ENCODE measurements at places on chromosomes 11 and 22.

DNA sequence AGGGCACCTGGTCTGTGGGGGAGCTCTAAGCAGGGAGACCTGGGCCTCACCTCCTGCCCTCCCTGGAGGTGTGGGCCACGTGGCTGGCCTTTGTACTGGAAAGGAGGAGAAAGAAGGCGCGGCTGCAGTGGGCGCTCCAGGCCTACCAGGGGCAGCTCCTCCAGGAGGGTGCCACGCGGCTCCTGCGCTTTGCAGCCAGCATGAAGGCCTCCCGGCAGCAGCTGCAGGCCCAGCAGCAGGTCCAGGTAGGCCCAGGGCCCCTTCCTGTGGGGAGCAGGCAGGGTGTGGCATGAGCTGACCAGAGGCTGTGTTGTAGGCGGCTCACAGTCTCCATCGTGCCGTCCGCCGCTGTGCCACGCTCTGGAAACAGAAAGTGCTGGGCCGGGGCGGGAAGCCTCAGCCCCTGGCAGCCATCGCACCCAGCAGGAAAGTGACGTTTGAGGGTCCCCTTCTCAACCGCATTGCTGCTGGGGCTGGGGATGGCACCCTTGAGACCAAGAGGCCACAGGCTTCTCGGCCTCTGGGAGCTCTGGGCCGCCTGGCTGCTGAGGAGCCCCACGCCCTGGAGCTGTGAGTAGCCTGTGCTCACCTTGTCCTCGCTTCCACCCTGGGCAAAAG is 48.6 kb downstream of the PISD start:
- no peak for DNase-seq

DNA sequence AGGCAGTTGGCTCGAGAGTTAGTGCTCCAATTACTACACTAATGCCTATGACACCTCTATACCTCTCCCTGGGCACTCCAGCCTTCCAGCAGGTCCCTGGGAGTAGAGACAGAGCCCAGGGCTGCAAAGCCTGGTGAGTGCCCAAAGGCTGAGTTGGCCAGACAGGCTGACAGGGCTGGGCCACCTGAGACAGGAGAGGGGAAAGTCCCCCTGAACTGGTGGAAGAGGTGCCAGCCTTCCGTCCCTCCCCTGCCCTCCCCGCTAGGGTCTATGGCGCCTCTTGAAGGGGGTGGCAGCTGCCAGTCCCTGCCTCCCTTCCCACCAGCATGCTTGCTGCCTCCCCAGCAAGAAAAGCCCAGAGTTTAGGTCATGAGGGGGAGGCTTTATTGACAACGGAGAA is 3.0 kb downstream of the KCNJ11 start:
- no peak for DNase-seq

- no peak for DNase-seq
Observed at GRCh38 chr11:19952911-19953310, 207.4 kb downstream of the DBX1 start.

DNA sequence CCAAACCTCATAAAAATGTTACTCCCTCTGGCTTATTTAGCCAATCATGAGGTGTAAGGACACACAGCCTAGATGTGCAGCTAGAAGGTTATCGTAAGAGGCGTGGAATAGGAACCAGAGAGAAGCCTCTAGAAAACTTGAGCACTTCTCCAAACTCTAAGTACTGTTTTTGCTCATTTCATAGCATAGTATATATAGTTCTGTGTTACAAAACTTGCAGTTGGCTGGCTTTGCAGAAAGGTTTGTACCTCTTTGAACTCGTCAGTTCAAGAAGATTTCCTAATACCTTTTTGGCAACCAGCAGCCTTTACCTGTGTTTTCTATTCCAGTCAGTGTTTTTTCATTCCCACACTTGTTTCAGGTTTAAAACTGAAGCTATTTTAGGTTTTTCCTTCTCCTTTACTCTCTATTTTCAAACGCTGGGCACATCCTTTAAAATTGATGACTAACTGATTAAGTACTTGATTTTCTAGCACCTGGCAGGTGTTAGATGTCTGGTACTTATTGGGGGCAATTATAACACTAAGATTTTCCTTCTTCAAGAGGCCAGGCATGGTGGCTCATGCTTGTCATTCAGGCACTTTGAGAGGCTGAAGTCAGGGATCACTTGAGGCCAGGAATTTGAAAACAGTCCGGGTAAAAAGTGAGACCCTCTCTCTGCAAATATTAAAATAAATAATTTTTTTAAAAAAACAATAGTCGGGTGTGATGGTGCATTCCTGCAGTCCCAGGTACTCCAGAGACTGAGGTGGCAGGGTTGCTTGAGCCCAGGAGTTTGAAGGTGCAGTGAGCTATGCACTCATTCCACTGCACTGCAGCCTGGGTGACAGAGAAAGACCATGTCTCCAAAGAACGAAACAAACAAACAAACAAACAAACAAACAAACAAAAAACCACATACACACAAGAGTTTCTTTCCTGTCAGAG is 125.2 kb downstream of the LRRC4C start:
- no peak for DNase-seq

- DNase-seq = no peak
Observed at GRCh38 chr11:2287091-2287490, 14.6 kb downstream of the C11orf21 start.

DNA sequence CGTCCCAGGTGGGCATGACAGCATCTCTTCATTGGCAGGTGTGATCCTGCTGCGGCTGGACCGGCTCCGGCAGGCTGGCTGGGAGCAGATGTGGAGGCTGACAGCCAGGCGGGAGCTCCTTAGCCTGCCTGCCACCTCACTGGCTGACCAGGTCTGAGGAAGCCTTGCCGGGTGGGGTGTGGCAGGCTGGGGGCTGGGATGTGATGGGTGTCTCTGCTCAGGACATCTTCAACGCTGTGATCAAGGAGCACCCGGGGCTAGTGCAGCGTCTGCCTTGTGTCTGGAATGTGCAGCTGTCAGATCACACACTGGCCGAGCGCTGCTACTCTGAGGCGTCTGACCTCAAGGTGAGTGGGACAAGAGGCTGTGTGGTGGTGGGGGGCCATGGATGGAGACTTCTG is 3.5 kb downstream of the LARGE2 start:
- DNase-seq = no peak

DNA sequence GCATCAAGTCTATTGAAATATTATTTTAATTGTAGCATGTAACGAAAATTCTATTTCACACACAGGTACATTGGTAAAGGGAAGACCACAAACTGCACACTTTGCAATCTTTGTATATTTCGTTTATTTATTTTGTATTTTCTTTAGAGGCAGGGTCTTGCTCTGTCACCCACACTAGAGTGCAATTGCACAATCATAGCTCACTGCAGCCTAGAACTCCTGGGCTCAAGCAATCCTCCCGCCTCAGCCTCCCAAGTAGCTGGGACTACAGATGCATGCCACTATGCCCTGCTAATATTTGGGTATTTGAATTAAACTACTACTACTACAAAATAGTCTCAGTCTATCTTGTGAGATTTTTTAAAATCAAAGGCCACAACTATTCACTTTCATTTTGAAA is 42.7 kb downstream of the GAB2 start:
- no peak for DNase-seq

DNA sequence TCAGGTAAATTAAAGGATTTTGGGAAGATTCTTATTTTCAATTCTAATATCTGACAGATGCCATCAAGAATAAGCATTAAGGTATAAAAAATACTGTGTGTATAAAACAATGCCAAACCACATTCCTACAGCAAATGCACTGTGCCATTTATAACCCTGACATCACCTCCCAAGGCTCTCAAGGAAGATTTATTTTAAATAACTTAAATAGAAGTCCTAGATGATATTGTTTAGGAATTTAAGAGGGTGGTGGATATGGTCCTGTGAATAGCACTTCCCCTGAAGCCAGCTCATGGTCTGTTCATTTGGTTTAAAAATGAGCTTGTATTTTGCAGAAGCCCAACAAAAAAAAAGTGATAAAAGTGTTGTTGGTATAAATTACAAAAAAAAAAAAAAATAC is 32.1 kb downstream of the PPIL2 start:
- DNase-seq = no peak

GRCh38 chr11:101866619-101867491 is 48.0 kb upstream of the CEP126 start:
- DNase-seq = no peak

DNA sequence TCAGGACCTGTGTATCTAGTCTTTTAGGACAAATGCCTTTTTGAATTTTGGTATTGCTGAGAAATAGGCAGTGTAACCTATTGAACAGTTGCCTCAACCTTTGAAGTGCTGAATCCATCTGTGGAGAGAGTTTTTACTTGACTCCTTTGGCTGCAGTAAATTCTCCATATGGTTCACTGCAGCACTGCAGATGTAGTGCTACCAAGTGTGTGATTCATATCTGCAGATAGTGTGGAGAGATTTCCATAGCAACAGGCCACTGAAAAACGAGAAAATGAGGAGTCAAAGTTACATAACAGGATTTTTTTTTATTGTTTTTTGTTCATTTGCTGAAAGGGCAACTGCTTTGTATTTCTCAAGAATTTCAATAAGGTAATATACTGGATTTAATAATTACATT is 356.1 kb downstream of the RAB38 start:
- DNase-seq = no peak

DNA sequence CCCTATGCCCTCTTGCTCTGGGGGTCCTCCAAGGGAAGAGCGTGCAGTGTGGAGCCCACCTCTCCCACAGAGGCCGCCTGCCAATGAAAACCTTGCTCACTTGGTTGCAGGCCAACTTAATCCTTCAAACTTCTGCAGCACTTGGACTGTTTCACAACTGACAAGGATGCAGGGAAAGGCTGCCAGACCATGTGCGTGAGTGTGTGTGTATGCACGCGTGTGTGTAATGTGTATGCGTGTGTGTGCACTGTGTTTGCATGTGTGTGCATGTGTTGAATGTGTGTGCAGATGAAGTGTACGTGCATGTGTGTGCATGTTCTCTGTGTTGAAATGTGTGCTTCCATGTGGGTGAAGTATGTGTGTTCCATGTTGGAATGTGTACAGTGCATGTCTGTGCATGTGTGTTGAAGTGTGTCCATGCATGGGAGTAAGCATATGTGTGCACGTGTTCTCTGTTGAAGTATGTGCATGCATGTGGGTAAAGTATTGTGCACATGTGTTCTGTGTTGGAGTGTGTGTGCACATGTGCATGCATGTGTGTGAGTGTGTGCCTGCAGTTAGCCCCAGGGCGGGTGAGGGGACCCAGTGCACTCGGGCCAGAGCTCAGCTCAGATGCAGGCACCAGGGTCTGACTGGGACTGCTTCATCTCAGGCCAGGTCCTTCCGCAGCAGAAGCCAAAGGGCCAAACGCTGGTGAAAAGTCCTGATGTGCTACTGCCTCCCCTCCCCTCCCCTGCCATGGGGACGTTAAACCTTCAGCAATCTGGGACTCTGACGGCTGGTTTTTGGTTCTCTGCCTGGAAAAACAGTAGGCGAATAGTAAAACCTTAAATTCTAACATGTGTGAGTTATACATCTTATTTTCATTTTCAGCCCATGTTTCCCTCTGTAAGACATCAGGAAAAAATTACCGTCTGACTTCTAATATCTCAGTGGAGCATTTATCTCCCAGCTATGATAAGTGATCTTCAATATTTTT is 72.0 kb downstream of the FLI1 start:
- no peak for DNase-seq

GRCh38 chr11:2533587-2534133 is 88.9 kb downstream of the KCNQ1 start:
- DNase-seq = no peak

- no peak for DNase-seq
Observed at GRCh38 chr22:36324414-36324813, 63.4 kb downstream of the MYH9 start.

DNA sequence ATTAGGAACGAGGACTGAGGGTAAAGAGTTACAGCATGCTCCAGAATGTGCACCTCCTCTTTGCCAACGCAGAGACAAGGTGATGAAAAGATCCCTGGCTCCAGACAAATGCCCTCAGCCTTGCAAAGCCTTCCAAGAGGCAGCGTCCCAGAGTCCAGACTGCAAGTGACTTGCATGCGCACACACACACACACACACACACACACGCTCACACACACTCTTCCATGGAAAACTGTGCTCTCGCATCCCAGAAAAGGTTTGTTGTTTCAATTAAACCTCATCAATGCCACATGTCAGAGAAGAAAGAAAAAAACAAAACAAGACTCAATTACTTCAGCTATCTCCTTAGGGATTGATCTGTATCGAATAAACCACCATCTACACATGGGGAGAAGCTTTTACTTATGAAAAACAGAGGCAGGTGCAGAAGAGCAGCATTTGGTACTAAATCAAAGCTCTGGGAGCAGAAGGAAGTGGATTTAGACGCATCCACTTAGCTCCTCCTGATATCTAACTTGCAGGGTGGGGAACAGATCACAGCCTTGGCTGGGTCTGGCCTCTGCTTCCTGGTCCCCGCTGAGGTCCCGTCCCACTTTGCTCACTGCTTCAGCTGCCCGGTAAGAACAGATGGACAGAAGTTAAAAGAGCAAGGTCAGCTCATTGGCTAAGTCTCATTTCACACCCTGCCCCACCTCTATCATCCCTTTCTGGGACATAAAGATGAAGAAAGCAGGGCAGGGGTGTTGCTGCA is 249.8 kb upstream of the BLID start:
- no peak for DNase-seq

GRCh38 chr11:92556431-92556830 is 331.8 kb downstream of the FAT3 start:
- DNase-seq = no peak

- DNase-seq = no peak
Observed at GRCh38 chr22:38694940-38695339, 5.8 kb downstream of the JOSD1 start.

DNA sequence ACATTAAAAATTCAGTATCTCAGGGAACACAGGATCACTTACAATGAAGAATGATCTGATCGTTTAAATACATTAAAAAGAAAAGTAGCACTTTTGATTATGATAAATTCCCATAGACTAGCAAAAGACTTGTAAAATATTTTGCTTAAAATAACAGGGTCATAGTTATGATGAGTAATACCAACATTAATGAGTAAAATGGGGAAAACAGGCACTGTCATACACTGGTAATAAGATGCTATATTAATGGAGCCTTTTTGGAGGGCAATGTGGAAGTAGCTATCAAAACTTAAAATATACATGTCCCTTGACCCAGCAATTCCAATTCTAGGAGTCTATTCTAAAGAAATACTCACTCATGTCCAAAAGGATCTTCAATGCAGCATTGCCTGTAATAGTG is 61.8 kb upstream of the CLNS1A start:
- DNase-seq = no peak

GRCh38 chr22:41242396-41243117 is 1.8 kb upstream of the CHADL start:
- DNase-seq = no peak

Data from T-helper 9 cell (primary cell).